T47D (cell line): ENCODE measurements at places on chromosomes 16 and 17.

- no peak for DNase-seq
These were observed 27.8 kb downstream of the IL4R start for GRCh38 chr16:27341549-27341948.

- no peak for DNase-seq
These were observed 34.1 kb downstream of the NQO1 start for GRCh38 chr16:69691980-69692911.

DNA sequence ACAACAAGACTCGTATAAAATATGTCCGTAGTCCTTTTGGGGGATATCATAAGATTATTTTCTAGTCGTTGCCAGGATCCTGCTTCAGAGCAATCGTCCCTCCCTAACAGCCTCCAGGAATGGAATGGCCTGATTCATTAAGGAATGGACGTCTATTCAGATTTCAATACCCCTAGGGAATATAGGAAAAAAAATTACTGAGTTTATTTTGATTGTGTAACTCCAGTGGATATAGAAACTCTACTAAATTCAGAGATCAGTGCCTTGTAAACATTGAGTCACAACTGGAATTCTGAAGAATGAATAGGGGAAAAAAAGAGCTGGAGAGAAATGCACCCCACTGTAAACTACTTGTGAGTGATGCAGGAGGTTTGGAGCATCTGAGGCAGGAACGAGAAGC lies 1171.5 kb upstream of the GOT2 start:
- no peak for DNase-seq

- peak; percentile 60 for DNase-seq
These were observed 5.5 kb downstream of the GAST start for GRCh38 chr17:41717408-41718286.

- no peak for DNase-seq
These were observed 15.3 kb downstream of the TRPV2 start for GRCh38 chr17:16430650-16431049.

DNA sequence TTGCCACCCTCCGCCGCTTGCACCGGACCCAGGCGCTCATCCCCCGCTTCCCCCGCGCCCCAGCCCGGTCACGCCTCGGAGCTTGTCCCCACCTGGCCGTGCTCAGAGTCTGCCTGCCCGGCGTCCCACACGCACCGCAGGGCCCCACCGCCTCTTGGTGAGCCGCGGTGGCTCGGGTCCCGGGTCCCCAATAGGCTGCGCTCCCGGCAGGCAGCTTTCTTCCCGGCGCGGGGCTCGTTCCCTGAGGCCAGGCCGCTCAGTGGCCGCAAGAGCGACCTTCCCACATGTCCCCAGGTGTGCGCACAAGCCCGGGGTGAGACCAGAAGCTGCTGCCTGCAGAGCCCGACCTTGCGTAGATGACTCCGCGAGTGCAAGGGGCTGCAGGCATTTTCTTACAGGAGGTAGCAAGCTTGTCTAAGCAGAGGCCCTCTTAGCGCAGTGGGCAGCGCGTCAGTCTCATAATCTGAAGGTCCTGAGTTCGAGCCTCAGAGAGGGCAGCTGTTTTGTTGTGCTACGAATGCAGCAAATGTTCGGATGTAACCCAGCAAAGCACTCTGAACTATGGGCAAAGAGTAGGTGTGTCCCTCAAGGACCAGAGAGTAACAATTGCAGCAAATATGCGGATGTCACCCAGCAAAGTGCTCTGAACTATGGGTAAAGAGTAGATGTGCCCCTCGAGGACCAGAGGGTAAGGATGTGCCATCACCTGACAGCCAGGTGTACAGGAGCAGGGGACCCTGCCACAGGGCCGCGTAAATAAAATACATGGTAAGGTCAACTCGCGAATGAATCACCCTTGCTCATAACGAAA lies 15.6 kb downstream of the TLE7 start:
- DNase-seq: no peak

DNA sequence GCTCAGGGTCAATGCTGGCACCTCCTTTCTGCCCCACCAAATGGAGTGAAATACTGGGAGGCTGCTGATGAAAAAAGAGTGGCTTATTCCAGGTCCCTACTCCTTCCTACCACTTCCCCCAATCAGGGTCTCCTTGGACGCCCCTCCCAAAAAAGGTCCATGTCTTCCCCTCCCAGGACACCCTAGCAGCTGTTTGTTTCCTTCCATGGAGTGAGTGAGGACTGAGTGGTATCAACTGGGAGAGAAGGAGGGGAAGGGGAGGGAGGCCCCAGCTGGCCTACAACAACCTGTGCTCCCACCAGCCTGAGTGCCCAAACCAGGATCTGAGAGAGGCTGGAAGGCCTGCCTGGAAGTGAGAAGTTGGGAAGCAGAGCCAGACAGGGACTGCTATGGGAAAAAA lies 28.7 kb upstream of the NGFR start:
- no peak for DNase-seq

DNA sequence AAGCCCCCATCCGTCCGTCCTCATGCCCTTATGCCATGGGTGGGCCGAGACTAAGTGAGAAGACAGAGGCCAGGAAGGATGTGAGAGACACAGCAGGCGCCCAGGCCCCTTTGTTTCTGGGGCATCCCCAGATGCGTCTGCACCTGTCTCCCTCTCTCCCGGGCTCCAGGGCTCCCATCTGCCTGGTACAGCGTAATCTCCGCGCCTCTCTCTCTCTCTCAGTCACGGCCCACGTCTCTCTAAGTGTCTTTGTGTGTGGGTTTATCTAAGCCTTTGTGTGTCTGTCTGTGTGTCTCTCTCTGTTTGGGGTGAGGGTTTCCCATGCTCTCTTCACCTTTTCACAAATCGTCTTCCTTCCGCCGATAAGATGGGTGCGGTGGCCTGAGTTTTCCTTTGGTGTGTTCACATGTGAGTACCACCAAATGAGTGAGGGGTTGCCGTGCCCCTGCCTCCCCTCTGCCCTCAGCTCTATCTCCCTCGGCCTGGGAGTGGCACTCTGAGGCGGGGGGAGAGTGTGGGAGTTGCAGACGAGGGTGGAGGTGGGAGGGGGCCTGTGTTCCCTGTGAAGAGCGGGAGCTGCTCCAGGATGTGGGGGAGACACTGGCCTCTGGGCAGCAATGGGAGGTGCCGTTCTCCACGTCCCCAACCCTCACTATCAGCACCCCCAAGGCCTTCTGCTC lies 25.8 kb upstream of the ABCC3 start:
- no peak for DNase-seq

GRCh38 chr16:4947722-4948503 lies 10.2 kb upstream of the SEC14L5 start:
- no peak for DNase-seq

DNA sequence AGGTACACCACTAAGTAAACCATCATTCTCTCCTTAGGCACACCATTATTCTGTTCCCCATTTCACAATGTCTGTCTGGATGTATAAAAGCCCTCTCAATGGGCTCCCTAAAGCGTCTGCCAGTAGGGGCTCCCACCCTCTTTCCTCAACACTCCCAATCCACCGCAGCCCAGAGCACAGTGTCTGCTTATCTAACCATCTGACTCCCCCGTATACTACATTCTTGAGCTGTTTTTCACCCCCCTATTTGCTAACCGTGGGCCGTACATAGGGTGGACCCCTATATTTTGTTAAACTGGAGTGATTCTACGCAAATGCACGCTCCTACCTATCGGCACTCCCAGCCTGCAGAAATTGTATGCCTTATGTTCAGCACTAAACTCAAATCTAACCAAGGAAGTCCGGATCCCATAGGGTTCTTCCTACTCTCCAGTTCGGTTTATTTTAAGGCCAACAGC lies 685 bp upstream of the PSMD3 start:
- peak; percentile 25 for DNase-seq
